ENCODE measurements at places on chromosomes 1 and 21.

DNA sequence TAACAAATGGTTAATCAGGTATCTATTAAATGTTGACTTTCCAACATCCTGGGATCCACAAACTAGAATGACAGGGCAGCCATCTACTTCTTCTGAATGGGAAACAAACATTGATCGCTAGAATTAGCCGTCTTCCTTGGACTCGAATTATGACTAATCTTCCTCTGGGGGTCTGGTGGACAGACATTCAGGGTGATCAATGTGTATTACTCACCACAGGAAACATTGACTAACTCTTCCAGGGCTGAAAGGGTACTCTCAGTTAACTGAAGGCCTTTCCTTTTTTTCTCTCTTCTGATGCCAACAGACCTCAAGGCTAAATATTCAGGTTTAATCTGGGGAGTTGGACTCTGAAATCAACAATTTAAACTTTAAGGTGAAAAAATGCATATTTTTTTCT lies 9.5 kb downstream of the NOL9 start:
- no peak for DNase-seq

GRCh38 chr1:200282497-200283122 lies 127.2 kb downstream of the ZNF281 start:
- no peak for DNase-seq

DNA sequence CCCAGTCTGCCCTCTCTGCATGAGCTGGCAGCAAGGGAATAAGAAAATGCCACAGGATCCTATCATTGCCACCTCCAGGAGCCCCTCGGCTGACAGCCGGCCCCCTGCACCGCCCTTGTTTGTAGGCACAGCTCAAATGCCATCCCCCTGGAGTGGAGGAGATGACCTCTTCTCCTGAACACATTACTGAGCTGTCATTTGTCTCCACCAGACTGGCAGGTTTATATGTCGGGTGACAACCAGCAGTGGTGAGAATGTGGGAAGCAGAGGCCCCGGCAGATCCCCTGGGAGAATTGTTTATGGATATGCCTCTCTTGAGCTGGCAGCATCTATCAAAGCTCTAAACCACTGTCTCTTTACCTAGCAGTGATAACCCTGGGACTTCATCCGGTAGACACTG lies 135.4 kb upstream of the FMN2 start:
- no peak for DNase-seq

DNA sequence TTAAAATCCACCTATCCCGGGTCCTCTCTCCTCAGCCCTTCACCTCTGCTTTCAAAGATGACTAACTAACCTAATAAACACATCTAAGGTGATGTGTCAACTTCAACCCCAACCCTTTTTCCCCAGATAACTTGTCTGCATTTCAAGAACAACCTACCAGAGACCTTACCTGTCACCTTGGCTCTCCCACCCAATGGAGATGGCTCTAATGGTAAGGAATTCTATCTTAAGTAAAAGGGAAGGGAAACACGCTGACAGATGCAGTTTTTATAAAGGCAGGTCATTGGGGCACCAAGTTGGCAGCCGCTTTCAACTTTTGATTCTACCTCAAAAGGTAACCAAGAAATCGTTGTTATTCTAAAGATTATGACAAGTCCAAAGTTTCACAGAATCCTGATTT lies 37.6 kb downstream of the MRPL39 start:
- DNase-seq, result no peak

GRCh38 chr1:29057700-29058099 lies 66.0 kb downstream of the TMEM200B start:
- no peak for DNase-seq

GRCh38 chr1:107432108-107432507 lies 291.3 kb downstream of the NTNG1 start:
- no peak for DNase-seq

DNA sequence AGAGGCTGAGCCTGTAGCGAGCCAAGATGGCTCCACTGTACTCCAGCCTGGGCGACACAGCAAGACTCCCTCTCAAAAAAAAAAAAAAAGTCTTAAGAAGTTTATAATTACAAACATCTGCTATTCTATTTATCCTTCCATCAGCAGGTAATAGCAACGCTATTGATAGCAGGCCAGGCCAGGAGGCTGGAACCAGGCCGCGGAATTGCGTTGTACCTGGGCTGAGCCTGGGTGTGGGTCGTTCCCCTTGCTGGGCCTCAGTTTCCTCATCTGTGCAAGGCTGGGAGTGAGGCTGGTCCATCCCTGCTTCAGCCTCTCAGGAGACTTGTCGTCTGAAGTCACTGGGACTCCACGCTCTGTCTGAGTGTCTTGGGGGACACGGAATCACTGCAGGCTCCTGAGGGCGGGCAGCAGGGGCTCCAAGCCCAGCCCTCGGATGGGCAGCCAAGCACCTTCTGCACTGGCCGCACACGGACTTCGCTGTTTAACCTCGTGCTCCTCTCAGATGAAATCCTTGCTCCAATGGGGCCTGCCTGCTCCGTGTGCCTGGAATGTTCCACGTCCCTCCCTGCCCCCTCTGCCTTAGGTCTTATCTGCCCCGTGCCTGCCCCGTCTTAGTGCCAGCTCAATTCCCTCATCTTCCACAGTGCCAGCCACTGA lies 103.9 kb upstream of the C1orf174 start:
- DNase-seq, result no peak

- no peak for DNase-seq
Observed at GRCh38 chr1:79929356-79929755, 922.8 kb upstream of the ADGRL4 start.

DNA sequence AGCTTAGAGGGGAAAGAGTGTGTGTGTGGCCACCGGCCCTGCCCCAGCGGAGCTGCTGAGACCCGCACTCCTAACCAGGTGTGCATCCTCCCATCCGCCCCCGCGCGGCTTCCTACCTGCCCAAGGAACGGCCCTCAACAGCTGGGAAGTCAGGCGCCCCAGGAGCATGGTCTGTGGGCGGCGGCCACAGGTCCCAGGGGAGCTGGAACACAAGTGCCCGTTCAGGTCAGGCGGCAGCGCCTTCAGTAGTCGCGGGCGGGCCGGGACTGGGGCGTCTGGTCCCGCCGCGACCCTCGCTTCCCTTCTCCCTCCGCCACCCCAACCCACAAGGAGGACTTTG lies 448 bp downstream of the AURKAIP1 start:
- DNase-seq, result no peak

DNA sequence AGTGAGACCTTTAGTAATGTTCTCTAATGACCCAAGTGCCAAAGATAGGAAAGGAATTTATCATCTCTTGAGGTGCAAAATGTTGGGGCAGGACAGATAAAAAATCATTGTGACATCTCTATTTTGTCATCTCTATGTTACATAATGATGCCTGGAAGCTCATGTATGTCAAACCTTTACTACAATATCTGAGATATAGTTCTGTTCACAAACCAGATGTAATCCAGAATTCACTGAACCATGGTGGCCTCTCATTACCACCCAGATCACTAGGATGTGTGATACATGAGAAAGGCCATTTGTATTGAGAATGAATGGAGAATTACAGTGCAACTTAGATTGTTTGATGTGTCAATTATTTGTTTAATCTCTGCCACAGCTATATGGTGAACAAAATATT lies 22.0 kb upstream of the KCTD3 start:
- no peak for DNase-seq

DNA sequence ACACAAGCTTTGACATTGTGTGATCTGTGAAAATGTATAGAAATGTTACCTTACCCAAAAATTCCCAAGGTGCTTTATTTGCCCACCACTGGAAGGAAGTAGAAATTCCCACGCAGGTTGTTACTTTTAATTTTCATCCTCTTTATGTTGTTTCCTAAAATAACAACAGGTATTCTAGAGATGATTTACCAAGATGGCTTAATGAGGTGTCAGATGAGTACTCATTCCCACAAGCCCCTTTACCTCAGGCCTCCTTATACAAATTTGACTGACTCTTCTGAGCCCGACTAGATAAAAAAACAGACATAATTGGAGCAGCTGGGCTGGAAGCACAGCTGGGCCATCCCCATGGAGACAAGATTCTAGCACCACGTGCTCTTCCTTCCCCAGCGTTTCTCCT lies 114.6 kb downstream of the LIPI start:
- no peak for DNase-seq

GRCh38 chr1:22865736-22866135 lies 106.9 kb downstream of the LACTBL1 start:
- DNase-seq, result no peak

DNA sequence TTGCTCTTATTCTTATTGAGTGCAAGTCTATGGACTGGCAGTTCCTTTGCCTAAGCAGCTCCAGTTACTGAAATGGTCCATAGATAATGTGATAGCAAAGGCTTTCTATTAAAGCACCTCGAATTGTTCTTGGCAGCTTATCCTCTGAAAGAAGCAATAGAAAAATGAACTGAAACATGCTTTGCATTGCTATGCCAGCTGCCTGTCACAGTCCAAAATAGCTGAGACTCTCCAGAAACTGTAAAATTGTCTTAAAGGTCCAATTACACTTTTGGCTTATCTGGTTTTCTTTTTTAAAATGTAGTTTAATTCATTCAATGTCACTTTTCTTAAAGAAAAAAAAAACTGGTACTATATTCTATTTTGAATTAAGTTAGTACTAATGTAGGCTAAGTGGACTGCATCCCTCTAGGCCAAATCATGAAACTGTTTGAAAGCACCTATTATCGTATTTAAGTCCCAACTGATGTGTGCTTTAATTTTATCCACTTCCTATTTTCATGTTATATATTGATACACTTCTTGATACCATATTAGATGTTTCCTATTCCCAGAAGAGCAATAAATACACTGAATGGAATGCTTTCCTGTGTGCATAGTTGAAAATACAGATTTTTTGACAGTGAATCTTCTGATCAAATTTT lies 208.0 kb upstream of the DEPDC1 start:
- no peak for DNase-seq

Measured in effector memory CD8-positive, alpha-beta T cell (primary cell).